ENCODE measurements at places on chromosomes 1 and 21.

DNA sequence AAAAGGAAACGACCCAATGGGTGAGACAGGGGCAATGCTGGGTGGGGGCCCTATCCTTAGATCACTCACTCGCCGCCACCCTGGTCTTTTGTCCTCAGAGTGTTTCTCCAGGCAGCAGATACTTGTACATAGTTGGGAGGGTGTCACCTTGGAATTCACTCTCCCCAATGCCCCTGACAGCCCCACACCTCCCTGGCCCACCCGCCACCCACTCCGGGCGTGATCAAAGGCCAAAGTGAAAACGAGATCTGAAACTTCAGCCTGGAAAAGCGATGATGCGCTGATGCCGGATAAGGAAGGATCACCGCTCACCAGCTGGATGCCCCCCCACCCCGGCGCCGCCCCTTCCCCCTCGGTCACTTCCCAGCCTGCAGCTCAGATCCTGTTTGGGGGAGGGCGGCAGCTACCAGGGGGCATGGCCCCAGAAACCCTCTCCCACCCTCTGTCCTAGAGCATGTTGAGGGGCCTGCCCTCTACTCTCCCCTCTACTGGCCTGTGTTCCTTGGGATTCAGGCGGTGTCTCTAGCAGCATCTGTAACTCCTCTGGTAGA, 33.6 kb upstream of the CASZ1 start:
- H3K36me3 ChIP-seq, result no peaks in the 10 kb centered on the region
- DNase-seq, result no peak
- peaks cover 8% of the 10 kb centered on the region for H3K27me3 ChIP-seq

DNA sequence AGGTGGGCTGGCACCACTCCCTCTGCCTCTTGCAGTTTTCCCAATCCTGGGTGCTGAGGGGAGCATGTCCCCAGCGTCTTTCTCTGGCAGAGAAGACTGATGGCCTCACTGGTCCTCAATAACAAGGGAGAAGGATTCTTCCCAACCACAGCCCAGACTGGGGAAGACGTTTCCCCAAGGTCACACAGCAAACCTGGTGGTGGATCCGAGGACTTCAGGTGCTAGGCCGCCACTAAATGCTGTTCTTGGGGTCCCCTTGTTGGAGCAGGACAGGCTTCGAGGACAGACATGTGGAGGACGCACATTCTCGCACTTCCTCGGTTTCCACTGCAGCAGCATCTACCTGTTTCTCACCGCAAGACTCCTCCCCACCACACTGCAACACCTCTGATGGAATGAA, 30.9 kb upstream of the PAX7 start:
- H3K27me3 ChIP-seq, result peaks cover 41% of the 10 kb centered on the region
- no peak overlapping the region for H3K27ac ChIP-seq
- no peak overlapping the region for H3K4me3 ChIP-seq
- no peak for DNase-seq

- no peaks in the 10 kb centered on the region for H3K27me3 ChIP-seq
- peaks cover 11% of the 10 kb centered on the region for H3K4me1 ChIP-seq
- no peak overlapping the region for H3K4me3 ChIP-seq
These were observed 23.2 kb downstream of the SLC44A5 start for GRCh38 chr1:75587692-75588091.

- DNase-seq, result no peak
- no peaks in the 10 kb centered on the region for H3K36me3 ChIP-seq
- no peaks in the 10 kb centered on the region for H3K27me3 ChIP-seq
- H3K4me1 ChIP-seq, result peaks cover 3% of the 10 kb centered on the region
These were observed 11.5 kb downstream of the PFKFB2 start for GRCh38 chr1:207064561-207064960.

GRCh38 chr1:77347646-77348045, 65.8 kb downstream of the AK5 start:
- H3K4me1 ChIP-seq, result no peaks in the 10 kb centered on the region
- H3K36me3 ChIP-seq, result no peaks in the 10 kb centered on the region
- no peaks in the 10 kb centered on the region for H3K27me3 ChIP-seq
- H3K4me3 ChIP-seq, result no peak overlapping the region

DNA sequence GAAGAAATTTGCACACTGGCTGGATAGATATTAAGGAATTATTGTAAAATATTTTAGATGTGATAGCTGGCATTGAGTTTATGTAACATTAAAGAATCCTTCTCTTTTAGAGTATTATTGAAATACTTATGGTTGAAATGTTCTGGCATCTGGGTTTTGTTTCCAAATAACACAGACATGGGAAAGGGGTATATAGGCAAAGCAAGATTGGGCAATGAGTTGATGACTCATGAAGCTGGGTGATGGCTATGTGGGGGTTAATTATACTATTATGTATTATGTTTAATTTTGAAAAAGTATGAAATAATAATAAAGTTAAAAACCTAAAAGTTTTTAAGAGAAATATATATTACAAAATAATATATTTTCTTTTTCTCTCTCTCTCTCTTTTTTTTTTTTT, 12.5 kb upstream of the PTPN14 start:
- no peak overlapping the region for H3K27ac ChIP-seq
- no peak overlapping the region for H3K4me3 ChIP-seq
- no peak for DNase-seq
- H3K4me1 ChIP-seq, result no peaks in the 10 kb centered on the region

DNA sequence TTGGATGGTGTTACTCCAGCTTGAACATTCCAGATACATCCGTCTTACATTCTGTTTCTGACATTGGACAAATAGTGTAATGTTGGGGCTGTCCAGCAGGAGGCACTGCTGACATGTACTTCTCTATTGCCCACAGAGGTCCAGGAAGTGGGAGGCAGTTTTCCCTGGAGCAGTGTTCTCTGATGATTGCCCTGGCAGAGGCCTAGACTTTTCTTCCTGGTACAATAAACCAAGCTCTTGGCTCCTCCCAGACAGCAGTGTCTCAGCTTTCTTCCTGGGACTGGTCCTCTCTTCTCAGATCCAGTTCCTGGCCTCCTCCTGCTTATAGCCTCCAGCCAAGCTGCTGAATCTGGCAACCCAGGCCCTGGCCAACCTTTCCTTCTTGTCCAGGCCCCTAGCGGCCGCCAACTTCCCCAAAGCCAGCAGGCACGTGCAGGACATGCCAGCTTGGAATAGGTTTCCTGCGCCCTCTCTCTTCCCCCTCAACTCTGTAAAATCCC, 14.9 kb upstream of the IFNLR1 start:
- no peaks in the 10 kb centered on the region for H3K4me1 ChIP-seq
- H3K36me3 ChIP-seq, result no peaks in the 10 kb centered on the region
- H3K27me3 ChIP-seq, result no peaks in the 10 kb centered on the region
- no peak overlapping the region for H3K27ac ChIP-seq

DNA sequence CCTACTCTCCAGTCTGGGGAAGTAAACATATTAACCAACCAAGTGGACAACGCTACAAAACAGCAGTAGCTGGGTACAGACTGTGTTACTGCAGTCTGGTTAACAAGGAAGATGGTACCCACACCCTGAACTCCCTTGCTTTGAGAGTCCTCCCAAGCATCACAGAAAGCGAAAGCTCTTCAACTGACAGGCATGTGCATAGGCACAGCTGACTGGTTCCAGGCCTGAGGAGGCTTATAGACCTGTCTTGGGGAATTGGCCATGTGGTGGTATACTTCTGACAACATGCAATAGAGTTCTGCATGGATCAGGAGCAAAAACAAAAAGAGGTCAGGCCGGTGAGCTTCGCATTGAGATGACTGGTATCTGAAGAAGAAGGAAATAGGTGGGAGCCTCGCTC, 17.4 kb downstream of the LMX1A start:
- H3K4me3 ChIP-seq, result no peak overlapping the region
- H3K4me1 ChIP-seq, result peaks cover 29% of the 10 kb centered on the region
- H3K36me3 ChIP-seq, result no peaks in the 10 kb centered on the region
- H3K27me3 ChIP-seq, result no peaks in the 10 kb centered on the region
- H3K27ac ChIP-seq, result no peak overlapping the region

GRCh38 chr1:242839101-242839500, 314.6 kb upstream of the PLD5 start:
- H3K36me3 ChIP-seq, result no peaks in the 10 kb centered on the region
- no peaks in the 10 kb centered on the region for H3K27me3 ChIP-seq
- H3K4me1 ChIP-seq, result no peaks in the 10 kb centered on the region
- no peak for DNase-seq
- no peak overlapping the region for H3K27ac ChIP-seq
